ENCODE measurements at places on chromosomes 2 and 18. TPM values are rescaled to one million over a fixed set of nuclear protein-coding genes. Genes with fewer than 3 reads are reported as not detected.

PLGLB2 gene
- 1.0 TPM for total RNA-seq

SERPINB10 gene
- total RNA-seq: not detected

CXCR2 gene
- 0.82 TPM for total RNA-seq

EMILIN1 gene
- 4.8 TPM for total RNA-seq

SERPINB11 gene
- not detected for total RNA-seq

DYNC2LI1 gene
- total RNA-seq: 5.7 TPM

DES gene
- 6.1 TPM for total RNA-seq

REG3G gene
- not detected for total RNA-seq

HOXD13 gene
- not detected for total RNA-seq

PRSS56 gene
- total RNA-seq: not detected

SLC25A52 gene
- total RNA-seq: not detected

HRH4 gene
- 0.17 TPM for total RNA-seq

RGPD8 gene
- 4.9 TPM for total RNA-seq

CYP26B1 gene
- total RNA-seq: 0.31 TPM

GPAT2 gene
- total RNA-seq: 2.2 TPM

CD207 gene
- not detected for total RNA-seq

DNA sequence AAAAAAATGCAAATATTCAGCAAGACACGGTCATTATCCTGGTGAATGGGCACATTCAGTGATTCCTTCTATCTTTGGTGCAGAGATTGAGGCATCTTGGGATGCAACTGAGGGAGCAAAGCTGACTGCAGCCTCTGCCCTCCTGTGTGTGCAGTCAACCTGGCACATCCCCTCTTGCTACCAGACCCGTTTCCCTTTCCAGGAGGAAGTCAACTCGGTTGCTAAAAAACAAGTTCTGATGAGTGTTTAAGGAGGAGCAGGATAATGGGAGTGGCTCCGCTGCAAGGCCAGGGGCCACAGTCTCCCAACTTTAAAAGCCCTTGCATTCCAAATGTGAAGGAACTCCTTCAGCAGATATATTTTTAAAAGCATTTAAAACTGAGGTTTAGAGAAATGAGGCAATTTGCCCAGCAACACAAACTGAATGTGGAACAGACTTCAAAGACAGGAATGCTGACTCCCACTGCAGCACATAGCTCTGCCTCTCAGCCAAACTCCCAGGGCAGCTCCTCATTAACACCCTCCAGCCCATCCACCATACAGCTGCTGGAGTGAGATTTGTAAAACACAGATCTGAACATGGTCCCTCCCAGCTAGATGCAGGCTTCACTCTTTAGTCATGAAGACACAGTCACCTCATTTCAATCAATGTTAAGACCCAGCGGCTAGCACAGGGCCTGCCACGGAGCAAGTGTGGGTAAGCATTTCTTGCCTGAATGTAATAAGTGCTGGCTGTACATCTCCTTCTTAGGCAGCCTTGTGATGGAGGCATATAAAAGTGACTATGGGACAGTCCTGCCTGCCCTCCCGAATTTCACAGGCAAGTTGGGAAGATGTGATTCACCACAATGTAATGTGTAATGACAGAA is 54.3 kb downstream of the VSNL1 start:
- no peak for DNase-seq
- peaks cover 14% of the 10 kb centered on the region for H3K36me3 ChIP-seq
- H3K4me1 ChIP-seq: peaks cover 56% of the 10 kb centered on the region
- no peaks in the 10 kb centered on the region for H3K27me3 ChIP-seq
- H3K4me3 ChIP-seq: no peak overlapping the region

- no peaks in the 10 kb centered on the region for H3K36me3 ChIP-seq
- no peak for DNase-seq
- H3K4me3 ChIP-seq: no peak overlapping the region
- no peak overlapping the region for H3K27ac ChIP-seq
- H3K27me3 ChIP-seq: no peaks in the 10 kb centered on the region
- H3K4me1 ChIP-seq: no peaks in the 10 kb centered on the region
Observed at GRCh38 chr2:234394450-234394849, 102.4 kb downstream of the ARL4C start.

GRCh38 chr2:190514676-190515075 is 19.8 kb downstream of the NEMP2 start:
- H3K27ac ChIP-seq: no peak overlapping the region
- no peak for DNase-seq
- no peaks in the 10 kb centered on the region for H3K27me3 ChIP-seq
- H3K36me3 ChIP-seq: no peaks in the 10 kb centered on the region

- H3K27ac ChIP-seq: no peak overlapping the region
- no peaks in the 10 kb centered on the region for H3K36me3 ChIP-seq
Observed at GRCh38 chr2:132519566-132519965, 103.0 kb downstream of the GPR39 start.

DNA sequence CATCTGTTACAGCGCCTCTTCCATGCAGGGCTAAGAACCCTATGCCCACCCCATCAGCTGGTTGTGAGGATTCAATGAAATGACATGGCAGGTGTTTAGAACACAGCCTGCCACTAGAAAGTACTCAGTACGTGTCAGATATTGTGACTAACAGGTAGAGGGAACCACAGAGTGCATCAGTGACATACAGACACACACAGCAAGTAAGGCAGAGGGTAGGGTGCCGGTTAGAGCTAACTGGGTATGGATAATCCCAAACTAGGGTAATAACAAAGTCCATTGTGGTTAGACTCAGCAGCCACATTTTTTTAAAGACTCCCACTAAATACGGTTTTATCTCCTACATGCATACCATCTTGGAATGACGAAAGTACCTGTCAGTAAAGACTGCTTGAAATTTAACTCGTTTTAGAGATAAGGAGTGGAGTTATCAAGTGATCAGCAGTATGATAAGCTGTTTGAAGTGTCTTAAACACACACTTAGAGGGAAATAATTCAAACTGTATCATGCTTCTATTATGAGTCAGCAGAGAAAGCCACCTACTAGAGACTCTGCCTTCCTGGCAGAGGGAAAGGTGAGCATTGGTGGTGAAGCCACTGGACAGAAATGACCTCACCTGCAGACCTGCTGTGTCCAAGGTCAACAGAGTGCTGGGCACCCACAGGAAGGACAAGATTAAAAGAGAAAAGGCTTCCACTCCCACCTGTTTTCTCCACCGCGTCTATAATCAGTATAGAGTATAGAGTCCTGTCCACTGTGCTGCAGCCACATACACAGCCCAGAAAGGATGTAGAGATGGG is 20.6 kb downstream of the MPPE1 start:
- DNase-seq: no peak
- H3K4me1 ChIP-seq: no peaks in the 10 kb centered on the region
- 0 out of 2 replicates have a peak, but pooled peaks cover 4% of the 10 kb centered on the region for H3K36me3 ChIP-seq
- no peak overlapping the region for H3K27ac ChIP-seq

- H3K27ac ChIP-seq: no peak overlapping the region
- no peaks in the 10 kb centered on the region for H3K36me3 ChIP-seq
- H3K4me1 ChIP-seq: no peaks in the 10 kb centered on the region
- no peaks in the 10 kb centered on the region for H3K27me3 ChIP-seq
- DNase-seq: no peak
Observed at GRCh38 chr2:229226382-229226781, 44.7 kb downstream of the PID1 start.

DNA sequence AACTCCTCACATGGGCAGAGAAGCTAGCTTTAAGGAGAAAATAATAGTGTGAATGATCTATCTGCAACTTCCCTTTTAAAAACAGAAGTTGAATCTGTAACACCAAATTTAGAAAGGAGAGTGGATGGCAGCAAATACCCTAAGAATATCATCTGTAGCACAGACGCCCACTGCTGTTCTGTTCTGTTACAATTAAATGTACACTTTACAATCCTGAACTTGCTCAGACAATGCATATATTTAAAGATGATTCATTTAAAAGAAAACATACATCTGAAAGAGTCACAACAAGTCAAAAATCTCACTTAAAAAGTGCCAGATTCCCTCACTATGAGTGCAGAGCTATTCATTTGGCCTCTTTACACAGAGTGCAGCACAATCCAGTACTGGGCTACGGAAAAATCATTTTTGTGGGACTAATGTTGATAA is 8.0 kb upstream of the SERTAD2 start:
- H3K4me1 ChIP-seq: peaks cover 5% of the 10 kb centered on the region
- H3K27me3 ChIP-seq: peaks cover 12% of the 10 kb centered on the region
- no peaks in the 10 kb centered on the region for H3K36me3 ChIP-seq

GRCh38 chr2:240909216-240909974 is 3.3 kb downstream of the CROCC2 start:
- no peaks in the 10 kb centered on the region for H3K4me1 ChIP-seq
- no peak for DNase-seq
- no peak overlapping the region for H3K4me3 ChIP-seq
- no peaks in the 10 kb centered on the region for H3K36me3 ChIP-seq
- no peaks in the 10 kb centered on the region for H3K27me3 ChIP-seq
- H3K27ac ChIP-seq: no peak overlapping the region

- no peak overlapping the region for H3K4me3 ChIP-seq
- H3K27ac ChIP-seq: no peak overlapping the region
- H3K36me3 ChIP-seq: no peaks in the 10 kb centered on the region
- no peak for DNase-seq
Observed at GRCh38 chr18:26593365-26594320, 45.3 kb upstream of the KCTD1 start.

- no peaks in the 10 kb centered on the region for H3K36me3 ChIP-seq
- no peak overlapping the region for H3K4me3 ChIP-seq
- DNase-seq: no peak
- H3K4me1 ChIP-seq: no peaks in the 10 kb centered on the region
- H3K27me3 ChIP-seq: no peaks in the 10 kb centered on the region
Observed at GRCh38 chr2:203849010-203849409, 18.6 kb upstream of the CTLA4 start.

DNA sequence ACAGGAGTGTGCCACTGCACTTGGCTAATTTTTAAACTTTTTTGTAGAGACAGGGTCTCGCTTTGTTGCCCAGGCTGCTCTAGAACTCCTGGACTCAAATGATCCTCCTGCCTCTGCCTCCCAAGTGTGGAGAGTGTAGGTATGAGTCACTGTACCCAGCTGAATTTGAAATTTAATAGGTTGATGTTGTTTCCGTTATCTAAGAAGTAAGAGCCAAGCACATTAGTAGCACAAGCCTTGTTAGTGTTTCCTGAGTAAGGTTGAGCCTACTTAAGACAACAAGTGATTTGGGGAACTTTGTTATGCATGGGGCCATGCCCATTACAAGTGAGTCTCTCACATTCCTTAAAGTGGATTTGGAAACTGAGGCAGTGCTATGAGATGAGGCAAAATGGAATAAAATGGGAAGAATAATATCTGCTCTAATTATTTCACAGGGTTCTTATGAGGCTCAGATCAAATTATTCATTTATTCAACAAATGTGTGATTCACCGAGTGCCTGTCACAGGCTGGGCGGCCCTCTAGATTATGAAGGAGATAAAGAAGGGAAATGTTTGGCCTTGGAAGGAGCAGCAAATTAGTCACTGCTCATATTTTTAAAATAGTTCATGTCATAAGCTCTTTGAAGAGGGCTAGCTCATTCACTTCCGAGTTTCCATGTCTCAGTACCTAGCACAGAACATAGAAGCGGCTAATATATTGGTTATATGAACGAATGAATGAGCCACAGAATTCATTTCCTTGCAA is 217.2 kb downstream of the LDLRAD4 start:
- no peaks in the 10 kb centered on the region for H3K36me3 ChIP-seq
- H3K27me3 ChIP-seq: no peaks in the 10 kb centered on the region
- H3K27ac ChIP-seq: no peak overlapping the region
- DNase-seq: no peak
- no peaks in the 10 kb centered on the region for H3K4me1 ChIP-seq

GRCh38 chr2:105754011-105754410 is 9.3 kb downstream of the NCK2 start:
- H3K27me3 ChIP-seq: no peaks in the 10 kb centered on the region
- DNase-seq: no peak
- H3K27ac ChIP-seq: peak overlapping the region; percentile 71
- H3K4me3 ChIP-seq: peak overlapping the region; percentile 8
- H3K36me3 ChIP-seq: no peaks in the 10 kb centered on the region
- peaks cover 49% of the 10 kb centered on the region for H3K4me1 ChIP-seq

DNA sequence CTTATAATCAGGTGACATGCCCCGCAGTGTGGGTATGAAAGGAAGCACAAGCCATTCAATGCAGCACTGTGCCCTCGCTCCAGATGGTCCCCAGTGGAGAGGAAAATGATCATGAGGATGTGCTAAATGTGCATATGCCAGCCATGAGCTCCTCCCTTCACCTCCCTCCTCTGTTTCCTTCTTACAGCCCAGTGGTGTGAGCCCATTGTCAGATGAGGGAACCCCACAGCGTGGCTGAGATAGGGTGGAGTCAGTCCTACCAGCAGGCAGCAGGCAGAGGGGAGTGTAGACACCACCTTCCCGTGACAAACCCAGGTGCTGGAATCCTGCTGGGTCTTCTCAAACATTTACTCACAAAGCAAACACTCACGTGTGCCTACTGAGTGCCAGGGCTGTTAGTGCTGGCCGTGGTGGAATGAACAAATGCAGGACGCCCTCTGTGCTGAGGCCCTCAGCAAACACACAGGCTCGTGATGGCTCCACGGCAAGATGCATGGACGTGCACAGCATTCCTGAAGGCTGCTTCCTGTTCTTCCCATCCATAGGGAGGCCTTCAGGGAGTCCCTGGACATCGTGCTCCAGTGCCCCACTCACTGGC is 181.7 kb upstream of the TPO start:
- no peak for DNase-seq
- no peaks in the 10 kb centered on the region for H3K27me3 ChIP-seq
- H3K36me3 ChIP-seq: peaks cover 4% of the 10 kb centered on the region
- H3K4me1 ChIP-seq: no peaks in the 10 kb centered on the region
- H3K27ac ChIP-seq: no peak overlapping the region
- no peak overlapping the region for H3K4me3 ChIP-seq

DNA sequence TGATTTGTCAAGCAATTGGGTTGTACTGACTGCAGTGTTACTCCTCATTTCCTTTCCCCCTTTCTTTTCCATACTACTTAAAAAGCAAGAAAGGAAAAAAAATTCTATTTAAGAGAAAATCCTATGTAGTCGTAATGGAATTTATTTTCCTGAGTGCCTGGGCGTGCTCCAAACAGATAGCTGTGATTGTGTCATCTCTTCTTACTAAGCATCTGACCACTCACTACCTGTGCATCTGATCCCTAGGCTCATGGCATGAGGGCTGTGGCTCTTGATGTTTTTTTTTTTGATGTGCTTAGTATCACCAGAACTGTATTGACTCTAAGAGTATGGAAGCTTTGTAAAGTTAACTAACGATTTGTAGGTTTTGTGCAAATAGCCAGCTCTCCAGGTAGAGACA is 19.0 kb downstream of the CRIM1 start:
- H3K4me1 ChIP-seq: peaks cover 89% of the 10 kb centered on the region
- no peaks in the 10 kb centered on the region for H3K27me3 ChIP-seq
- peak overlapping the region; percentile 36 for H3K27ac ChIP-seq
- H3K4me3 ChIP-seq: no peak overlapping the region
- no peak for DNase-seq

GRCh38 chr2:44826601-44827000 is 114.9 kb upstream of the SIX3 start:
- no peak overlapping the region for H3K27ac ChIP-seq
- no peaks in the 10 kb centered on the region for H3K27me3 ChIP-seq
- no peak for DNase-seq
- peaks cover 5% of the 10 kb centered on the region for H3K4me1 ChIP-seq
- no peaks in the 10 kb centered on the region for H3K36me3 ChIP-seq

GRCh38 chr2:72136331-72136730 is 11.3 kb downstream of the CYP26B1 start:
- peaks cover under 1% of the 10 kb centered on the region for H3K4me1 ChIP-seq
- H3K27ac ChIP-seq: no peak overlapping the region
- peaks cover 30% of the 10 kb centered on the region for H3K27me3 ChIP-seq
- DNase-seq: no peak
- H3K4me3 ChIP-seq: no peak overlapping the region

GRCh38 chr2:42092084-42092996 is 44.5 kb downstream of the PKDCC start:
- H3K4me1 ChIP-seq: peaks cover 18% of the 10 kb centered on the region
- no peaks in the 10 kb centered on the region for H3K36me3 ChIP-seq
- H3K27ac ChIP-seq: no peak overlapping the region

Data from GM23338 (cell line).